ENCODE measurements at places on chromosomes 1 and 21.

GRCh38 chr1:9520411-9520810 is 18.9 kb upstream of the SLC25A33 start:
- no peak for DNase-seq

DNA sequence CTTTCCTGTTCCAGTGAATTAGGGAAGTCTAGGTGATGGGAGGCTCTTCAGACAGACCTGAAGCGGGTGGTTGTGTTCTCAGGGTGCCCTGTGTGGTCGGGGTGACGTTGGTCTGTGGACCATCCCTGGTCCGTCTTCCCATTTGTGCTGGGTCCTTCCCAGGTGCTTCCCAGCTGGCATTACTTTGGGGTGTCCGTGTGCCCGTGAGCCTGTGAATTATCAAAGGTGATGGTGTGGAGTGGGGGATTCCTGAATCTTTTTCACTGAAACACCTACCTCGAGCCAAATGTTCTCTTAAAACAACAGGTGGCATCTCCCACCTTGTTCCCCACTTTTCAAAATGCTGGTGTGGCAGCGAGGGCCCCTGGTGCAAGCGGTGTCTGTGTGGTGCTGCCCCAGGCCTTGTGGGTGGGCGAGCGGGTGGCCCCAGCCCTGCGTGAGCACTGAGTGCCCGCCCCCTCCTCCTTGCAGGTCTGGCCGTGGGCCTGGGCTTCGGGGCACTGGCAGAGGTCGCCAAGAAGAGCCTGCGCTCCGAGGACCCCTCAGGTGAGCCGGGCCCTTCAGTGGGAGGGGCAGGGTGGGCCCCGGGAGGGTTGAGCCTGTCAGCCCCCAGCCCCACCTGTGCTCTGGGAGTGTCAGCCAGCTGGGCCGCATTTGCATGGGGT is 37.0 kb downstream of the COQ8A start:
- DNase-seq, result no peak

DNA sequence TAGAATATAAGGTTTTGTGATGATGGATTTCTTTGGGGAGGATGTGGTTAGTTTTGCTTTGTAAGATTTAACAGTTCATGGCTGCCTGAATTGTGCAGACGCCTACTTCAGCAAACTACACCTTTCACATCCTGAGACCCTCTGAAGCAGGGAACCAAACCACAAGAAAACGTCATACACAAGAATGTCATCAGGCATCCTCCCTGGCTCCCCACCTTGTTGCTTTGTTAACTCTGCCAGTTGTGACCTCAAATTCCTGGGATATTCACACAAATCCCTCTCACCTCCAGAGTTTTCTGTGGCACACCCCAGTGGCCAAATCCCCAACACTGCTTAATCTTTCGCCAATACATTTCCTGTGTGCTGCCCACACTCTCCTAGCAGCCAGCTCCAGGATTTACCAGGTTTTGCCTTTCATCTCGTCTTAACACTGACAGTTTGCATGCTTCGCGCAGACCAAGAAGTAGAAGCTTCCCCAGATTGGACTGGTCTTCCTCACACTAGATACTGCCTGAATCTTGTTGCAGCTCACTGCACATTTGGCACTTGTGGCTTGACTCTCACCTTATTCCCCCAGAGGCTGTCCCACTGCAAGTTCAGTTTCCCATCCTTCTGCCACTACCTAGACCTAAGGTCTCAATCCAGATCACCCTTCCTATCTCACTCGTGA is 51.1 kb upstream of the CTTNBP2NL start:
- no peak for DNase-seq

GRCh38 chr1:152870831-152871730 is 7.0 kb upstream of the SMCP start:
- peak; percentile 57 for DNase-seq

DNA sequence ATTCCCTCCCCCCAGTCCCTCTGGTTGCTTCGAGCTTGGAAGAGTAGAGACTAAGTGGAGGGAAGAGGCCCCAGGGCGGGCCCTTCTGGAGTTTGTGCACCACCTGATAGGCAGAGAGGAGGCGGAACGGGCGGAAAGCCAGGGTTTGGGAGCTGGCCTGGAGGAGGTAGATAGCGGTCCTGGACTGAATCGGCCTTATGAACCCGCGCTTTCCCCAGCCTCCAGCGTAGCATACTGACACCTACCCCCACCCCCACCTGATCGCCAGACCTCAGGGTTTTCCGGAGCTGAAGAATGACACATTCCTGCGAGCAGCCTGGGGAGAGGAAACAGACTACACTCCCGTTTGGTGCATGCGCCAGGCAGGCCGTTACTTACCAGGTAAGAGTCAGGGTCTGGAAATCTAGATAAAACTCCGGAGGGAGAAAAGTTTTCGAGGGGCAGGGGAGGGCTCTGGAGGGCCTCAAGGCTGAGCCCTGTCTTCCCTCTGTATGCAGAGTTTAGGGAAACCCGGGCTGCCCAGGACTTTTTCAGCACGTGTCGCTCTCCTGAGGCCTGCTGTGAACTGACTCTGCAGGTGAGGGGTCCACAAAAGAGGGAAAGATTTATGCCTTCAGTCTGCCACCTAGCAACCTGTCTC is 705 bp downstream of the UROD start:
- DNase-seq, result peak; percentile 53

DNA sequence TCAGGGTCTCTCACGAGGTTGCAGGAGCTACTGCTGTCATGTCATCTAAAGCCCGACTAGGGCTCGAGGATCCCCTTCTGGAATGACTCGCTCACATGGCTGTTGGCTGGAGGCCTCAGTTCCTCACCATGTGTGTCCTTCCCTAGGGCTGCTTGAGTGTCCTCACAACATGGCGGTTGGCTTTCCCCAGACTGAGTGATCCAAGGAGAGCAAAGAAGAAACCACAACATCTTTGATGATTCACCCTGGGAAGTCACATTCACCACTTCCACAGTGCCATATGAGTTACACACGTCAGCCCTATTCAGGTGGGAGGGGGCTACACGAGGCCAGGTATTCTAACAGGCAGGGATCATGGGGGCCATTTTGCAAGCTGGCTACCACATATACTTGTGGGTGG is 64.9 kb downstream of the FHAD1 start:
- no peak for DNase-seq

DNA sequence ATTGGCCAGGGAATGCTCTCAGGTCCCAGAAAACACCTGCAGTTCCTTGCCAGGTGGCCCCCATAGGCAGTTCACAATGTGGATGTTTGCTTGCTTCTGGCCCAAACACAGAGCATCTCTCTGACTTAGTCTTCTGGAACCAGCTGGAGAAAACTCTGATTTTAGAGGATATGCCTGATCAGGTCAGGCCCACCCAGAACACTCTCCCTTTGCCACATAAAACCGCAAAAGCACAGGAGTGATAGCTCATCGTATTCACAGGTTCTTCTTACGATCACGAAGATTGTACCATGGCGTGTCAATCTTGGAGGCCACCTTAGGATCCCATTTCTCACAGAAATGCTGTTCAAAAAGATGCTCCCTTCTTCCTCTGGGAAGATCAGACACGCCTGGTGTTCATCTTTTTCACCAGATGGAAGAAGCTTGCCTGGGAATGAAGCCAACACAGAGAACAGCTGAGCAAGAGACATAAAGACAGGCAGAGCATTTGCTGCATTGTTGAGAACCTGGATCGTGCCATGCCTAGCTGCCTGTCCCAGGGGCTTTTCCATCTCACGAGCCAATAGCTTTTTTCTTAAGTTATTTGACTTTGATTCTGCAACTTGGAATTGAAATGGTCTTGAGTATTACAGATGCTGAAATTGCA is 11.6 kb upstream of the CD247 start:
- DNase-seq, result no peak

DNA sequence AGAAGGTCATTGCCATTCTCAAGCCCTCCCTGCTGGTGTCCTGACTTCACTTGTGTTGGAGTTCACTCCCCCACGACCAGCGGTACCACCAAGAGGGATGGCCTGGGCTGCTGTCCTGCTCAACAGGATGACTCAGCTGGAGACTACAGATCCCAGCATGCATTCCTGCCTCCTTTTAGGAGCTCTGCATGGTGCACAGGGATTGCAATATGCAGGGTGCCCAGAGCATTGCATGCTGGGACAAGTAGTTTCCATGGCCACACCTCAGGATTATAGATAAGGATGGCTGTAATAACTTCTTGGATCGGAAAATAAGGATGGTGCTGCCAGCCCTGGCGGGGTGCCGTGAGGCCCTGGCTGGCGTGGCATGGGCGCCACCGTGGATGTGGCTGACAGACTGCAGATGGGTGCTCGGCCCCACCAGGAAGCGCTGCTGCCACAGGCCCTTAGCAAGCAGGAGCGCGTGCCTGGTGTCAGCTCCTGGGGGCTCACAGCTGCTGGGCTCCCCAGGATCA is 150.0 kb downstream of the CASZ1 start:
- no peak for DNase-seq

DNA sequence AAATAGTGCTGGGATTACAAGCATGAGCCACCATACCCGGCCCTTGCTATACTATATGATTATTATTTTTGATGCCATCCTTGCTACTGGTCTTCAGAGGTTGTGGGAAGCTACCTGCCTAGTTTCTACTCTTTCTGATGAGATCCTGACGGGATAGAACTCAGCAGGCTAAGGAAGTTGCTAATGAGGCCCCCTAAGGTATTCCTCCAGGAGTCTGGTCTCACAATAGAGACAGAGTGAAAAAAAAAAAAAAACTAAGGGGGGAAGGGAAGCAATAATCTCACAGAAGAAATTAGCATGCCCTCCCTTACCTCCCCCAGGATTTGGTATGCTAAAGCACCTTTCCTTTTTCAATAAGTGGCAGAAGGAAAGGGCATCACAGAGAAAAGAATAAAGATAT is 17.6 kb downstream of the INTS3 start:
- no peak for DNase-seq

GRCh38 chr1:205294175-205294917 is 27.2 kb downstream of the NUAK2 start:
- no peak for DNase-seq

- no peak for DNase-seq
These were observed 28.2 kb upstream of the FMO1 start for GRCh38 chr1:171220081-171220420.

- no peak for DNase-seq
These were observed 157.3 kb downstream of the PEX14 start for GRCh38 chr1:10631811-10632593.

- no peak for DNase-seq
These were observed 431 bp downstream of the RAB42 start for GRCh38 chr1:28592321-28593071.

GRCh38 chr1:215146240-215146975 is 63.9 kb downstream of the KCNK2 start:
- DNase-seq, result peak; percentile 7

- DNase-seq, result no peak
These were observed 2.8 kb downstream of the KCNN3 start for GRCh38 chr1:154867064-154867825.

GRCh38 chr1:17199267-17200044 is 5.5 kb upstream of the PADI1 start:
- no peak for DNase-seq

- no peak for DNase-seq
These were observed 28.6 kb upstream of the PRSS38 start for GRCh38 chr1:227786673-227787512.

- DNase-seq, result no peak
These were observed 140.7 kb upstream of the SPAG17 start for GRCh38 chr1:118325550-118326225.

DNA sequence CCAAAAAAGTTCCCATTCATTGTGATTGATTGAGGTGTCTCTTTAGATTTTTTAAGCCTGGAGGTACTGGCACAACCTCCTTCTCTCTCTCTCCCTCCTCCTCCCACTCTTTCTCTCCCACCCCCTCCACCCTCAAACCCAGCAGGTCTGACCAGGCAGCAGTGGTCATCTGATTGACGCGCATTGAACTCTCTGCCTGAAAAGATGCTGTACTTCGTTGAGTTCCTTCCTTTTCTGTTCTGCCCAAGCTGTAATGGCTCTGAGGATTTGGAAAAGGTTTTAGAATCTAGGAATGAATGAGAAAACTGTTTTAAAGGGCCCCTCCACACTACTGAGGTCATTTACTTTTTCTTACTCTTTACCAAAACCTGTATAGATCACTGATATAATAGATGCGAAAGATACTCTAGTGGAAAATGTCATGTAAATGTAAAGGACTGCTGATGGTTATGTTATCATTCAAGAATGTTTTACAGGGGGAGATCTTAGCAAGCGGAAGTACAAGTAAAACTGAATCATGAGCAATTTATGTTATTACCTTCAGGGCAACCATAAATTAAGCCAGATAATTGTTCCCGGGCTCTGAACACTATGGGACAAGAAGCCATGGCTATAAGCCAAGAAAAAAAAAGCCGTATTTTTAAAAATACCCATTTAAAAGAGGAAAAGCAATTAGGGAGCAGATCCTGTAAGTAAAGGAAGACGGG is 25.2 kb upstream of the DYRK1A start:
- DNase-seq, result no peak

GRCh38 chr1:182255494-182255893 is 136.1 kb downstream of the GLUL start:
- no peak for DNase-seq

DNA sequence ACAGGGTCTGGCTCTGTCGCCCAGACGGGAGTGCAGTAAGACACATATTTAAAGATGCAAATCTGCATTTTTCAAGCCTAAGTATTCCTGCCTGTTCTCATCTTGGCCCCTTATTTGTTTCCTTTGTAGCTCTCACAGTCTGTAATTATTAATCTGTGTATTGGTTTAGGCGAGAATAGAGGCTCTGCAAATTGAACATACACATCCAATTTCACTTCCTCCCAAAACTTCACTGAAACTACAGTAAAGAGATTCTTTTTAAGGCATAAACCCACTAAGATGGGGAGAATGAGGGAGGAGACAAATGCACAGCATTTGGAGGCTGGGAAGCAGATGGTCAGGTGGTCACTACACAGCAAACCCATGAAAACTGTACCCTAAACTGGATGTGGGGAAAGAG is 21.0 kb downstream of the HMGN2 start:
- DNase-seq, result no peak

DNA sequence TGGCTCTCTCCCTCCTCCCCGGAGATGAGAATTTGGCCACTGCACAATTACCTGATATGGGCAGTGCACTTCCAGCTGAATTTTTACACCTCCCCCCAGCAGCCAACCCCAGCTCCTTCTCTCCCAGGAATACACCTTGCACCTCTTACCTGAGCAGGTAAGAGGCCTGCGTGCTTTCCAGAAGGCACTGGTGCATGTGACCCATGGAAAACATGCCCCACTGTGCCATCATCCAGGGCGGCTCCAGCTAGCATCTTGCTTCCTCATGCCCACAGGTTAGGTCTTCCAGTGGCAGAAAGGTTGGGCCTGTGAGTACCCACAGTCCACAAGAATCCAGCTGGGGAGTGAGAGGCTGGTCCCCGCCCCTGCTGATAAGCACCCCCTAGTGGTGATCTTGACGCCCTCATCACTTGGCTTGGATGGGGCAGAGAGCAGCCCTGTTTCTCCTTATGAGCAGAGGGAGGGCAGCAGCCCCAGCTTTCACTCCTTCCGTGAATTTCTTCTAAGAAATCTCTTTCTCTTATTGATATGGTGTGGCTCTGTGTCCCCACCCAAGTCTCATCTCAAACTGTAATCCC is 57.8 kb downstream of the EDARADD start:
- DNase-seq, result peak; percentile 39

DNA sequence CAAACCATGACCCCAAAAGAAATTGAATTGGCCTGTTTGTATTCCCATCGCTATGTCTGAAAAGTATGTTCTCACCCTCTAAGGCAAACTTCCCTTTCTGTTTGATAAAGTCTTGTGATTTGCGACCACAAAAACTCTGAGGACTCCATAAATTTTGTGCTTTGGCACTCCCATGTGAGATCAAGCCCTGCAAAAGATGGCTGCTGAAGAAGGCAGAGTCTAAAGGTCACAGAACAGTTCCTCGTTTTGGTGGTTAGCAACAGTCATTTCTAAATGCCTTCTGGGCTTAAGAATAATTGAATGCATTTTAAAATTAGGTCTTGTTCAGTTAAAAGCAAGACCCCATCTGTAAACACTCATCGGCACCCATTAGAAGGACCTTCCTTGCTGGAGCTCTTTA is 441.6 kb downstream of the OMA1 start:
- DNase-seq, result no peak

Data from endothelial cell (in vitro differentiated cells).